ENCODE measurements at places on chromosomes 7 and 10. TPM values are rescaled to one million over a fixed set of nuclear protein-coding genes. Genes with fewer than 3 reads are reported as not detected.

The TEX47 gene
- not detected for total RNA-seq

The CHAT gene
- not detected for total RNA-seq

- DNase-seq: no peak
These were observed 52.2 kb upstream of the PDGFA start for GRCh38 chr7:571718-572415.

- no peak for DNase-seq
These were observed 809.1 kb downstream of the TNS3 start for GRCh38 chr7:46772776-46773175.

The FAM107B gene
- 203 TPM for total RNA-seq

The GHRHR gene
- not detected for total RNA-seq

DNA sequence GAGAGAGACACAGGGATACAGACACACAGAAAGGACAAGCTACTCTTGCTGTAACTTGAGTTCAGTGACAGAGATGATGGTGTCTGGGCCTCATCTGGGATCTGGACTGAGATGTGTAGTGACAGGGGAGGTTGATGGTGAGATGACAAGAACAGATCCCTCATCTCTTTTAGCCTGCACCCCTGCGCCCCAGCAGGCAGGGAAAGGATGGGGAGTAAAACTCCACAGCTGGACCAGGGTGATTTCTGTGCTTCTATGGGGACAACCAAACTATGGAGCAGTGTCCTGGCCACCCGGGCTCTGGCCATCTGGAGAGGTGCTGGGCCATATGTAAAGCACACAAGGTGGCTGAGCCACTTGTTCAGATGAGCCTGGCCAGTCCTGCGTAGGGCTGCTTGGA is 4.5 kb upstream of the LRRC18 start:
- no peak for DNase-seq

- DNase-seq: no peak
These were observed 158.2 kb upstream of the PRKCQ start for GRCh38 chr10:6738112-6738768.

GRCh38 chr7:78134256-78134655 is 335.7 kb downstream of the PHTF2 start:
- no peak for DNase-seq

The LRRC18 gene
- not detected for total RNA-seq

DNA sequence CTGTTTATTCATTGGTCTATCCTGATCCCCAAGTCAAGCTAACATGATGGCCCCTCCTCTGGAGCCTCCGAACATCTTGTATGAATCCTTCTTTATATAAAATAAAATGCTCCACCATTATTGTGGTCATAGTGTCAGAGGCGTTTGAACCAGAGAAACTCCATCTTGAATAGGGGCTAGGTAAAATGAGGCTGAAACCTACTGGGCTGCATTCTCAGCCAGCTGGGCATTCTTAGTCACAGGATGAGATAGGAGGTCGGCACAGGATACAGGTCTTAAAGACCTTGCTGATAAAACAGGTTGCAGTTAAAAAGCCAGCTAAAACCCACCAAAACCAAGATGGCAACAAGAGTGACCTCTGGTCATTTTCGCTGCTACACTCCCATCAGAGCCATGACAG is 905.8 kb upstream of the AUTS2 start:
- DNase-seq: no peak

The PON1 gene
- total RNA-seq: not detected

DNA sequence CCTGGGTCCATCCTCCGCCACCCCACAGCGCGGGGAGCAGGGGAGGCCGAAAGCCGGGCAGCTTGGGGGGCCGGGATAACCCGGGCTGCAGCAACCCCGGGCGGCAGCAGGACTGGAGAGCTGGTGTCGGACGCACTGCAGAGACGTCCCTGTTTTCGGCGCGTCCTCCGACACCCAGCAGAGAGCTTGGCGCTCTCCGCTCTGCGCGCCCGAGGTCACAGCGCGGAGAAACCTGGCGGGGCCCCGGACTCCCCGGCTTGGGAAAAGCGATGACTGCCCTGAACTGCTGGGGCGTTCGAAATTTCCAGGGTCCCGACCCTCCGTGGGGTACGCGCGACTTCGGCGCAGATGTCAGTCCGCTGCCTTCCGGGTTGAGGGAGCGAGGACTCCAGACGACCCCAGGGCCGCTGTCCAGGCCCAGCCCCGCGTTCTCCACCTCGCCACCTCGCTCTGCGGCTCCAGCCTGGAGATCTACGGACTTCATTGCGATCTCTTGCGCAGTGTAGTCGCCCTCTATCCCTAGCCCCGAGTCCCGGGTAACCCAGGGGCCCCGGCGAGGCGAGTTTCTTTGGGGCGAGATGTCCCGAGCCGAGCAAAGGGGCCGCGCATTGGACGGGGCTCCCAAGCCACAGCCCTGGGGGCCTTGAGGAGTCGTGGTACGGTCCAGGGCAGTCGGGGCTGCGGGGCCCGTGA is 617 bp upstream of the FOXI2 start:
- DNase-seq: no peak

DNA sequence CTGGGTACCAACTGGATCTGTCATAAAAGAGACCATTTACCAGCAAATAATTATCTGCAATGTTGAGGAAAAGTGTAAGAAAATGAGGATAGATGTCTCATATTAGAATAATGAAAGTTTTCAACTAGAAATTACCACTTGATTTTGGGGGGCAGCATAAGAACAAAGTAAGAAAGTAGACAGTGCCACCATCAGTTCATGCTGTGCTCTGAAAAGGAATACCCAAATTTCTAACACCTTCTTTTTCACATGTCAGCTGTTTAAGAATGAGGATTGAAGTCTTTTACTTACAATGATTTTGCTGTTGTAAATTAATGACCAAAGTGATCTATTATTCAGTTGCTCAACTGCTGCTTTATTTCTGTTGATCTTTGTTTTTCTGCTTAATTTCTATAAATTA is 578.3 kb downstream of the ETV1 start:
- no peak for DNase-seq

DNA sequence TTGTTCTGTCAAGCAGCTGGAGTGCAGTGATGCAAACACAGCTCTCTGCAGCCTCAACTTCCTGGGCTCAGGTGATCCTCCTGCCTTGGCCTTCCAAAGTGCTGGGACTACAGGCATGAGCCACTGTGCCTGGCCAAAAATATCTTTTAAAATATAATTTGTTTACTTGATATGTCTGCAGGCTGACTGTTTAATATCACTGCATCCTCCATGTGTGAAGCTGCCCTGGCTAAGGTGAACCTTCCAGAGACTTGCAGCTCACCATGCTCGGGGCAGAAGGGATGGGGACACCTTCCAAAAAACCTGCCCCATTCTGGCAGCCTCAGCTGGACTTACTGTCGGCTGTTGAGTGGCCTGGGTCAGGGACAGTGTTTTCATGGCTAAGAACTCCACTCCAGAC is 57.6 kb upstream of the DDC start:
- DNase-seq: no peak

The NAT16 gene
- not detected for total RNA-seq

The TNPO3 gene
- total RNA-seq: 71.8 TPM

DNA sequence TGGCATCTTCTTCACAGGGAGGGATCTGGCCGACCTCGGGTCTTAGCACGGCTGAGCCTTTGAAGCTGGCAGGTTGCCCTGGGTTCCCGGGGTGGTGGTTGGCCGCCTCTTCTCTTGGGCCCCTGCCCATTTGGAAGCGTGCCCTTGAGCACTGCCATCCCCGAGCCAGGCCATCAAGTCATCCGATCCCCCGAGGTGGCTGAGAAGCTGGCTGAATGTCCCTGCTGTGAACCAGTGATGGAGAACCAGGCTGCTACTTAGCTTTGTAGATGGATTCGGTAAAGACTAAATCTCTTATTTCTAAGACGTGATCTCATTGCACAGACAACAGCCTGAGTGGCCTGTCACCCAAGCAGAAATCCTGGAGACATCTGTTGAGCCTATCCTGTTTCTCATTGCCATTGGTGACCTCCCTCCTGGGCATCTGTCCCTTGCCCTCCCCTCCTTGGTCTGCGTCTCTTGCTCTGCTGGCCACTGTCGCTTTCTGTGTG is 74.3 kb downstream of the GRK5 start:
- DNase-seq: no peak

The HMX3 gene
- 0.24 TPM for total RNA-seq

GRCh38 chr7:98291717-98292116 is 10.2 kb downstream of the BRI3 start:
- no peak for DNase-seq

DNA sequence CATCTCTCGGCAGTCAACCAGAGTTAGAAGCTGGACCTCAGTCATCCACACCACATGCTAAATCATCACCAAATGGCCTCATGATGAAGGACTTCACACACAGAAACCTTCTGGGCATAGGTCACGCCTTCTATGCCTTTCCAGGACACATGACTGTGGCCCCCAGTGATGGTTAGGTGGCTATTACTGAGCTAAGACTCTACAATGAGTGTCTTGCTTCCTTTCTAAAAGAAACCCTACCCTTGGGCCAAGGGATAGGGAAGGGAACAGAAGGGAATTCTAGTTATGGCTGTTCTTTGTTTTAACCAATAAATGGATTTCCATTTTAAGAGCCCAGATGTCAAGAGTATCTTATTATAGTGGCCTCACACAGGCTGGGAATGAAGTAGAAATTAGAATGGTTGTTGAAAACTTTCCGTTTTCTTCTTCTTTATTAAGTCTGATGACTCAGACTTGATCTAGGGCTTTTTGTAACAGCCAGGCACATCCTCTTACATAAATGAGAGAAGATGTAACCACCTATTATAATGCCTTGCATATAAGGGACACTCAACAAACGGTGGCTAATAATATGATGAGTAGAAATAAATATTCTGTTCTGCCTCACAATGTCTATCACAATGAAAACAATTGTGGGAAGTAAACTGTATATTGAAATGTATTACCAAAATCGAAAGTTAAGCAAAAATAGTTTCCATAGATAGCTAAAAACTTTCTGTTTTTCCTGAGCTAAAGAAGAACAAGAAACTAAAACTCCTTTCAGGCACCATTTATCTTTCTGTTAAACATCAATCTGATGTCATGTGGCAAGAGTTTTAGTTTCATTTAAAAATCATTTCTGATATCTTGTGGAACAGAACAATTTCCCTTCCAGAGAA is 62.5 kb upstream of the TOMM7 start:
- DNase-seq: peak; percentile 14

The FGFR2 gene
- total RNA-seq: not detected

- no peak for DNase-seq
These were observed 446.0 kb downstream of the SUGCT start for GRCh38 chr7:40580776-40581175.

DNA sequence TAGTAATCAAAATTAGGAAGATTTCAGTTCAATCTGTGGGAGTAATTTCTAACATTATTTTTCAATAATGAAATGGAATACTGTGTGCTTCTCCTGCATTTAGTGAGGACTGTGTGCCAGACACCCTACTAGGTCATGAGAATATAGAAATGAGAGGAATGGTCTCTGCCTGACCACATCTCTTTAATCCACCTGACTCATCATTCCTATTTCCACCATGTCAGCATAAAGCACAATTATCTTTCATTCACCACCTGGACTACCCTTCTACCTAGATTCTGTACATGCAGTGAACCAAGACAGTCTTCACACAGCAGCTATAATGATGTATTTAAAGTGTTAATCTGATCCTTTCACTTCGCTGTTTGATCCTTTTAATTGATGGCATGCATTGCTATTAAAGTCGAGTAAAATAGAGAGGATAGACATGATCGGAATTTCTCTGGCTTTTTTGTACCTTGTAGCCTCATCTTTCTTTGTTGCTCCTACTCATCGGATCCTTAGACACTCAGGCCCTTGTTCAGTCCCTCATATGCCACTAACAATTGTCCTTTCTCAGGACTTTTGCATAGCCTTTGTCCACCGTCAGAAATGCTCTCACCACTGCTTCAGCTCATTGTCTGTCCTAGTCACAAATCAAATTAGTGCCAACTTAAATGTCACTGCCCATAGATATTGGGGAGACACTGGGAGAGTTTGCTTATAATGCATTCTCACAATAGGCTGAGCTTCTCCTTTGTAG is 1037.1 kb downstream of the REEP3 start:
- DNase-seq: no peak

The CTNNA3 gene
- not detected for total RNA-seq

GRCh38 chr7:44606341-44607140 is at the start of gene OGDH:
TSS of gene OGDH (plus strand) at chr7:44606627. CDS start at chr7:44624344, 17,717 bp downstream.
- peak; percentile 99 for DNase-seq

GRCh38 chr10:124040451-124041188 is 52.8 kb downstream of the CHST15 start:
- no peak for DNase-seq

DNA sequence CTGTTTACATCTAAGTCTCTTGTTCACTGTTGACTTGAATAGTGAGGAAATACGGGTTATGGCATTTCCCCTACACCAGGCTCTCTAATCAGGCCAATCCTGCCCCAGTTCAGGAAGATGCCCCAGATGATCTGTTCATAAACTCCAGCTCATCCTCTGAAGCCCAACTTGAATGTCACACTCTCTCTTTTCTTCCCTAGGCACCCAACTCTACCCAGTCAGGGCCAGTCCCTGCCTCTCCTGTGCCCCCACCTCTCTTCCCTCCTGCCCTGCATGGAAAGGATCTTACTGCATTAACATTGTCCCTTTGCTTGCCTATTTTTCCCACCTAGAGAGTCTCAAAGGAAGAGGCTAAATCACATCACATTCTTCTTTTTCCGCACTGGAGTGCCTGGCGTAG is 10.6 kb upstream of the TRPV6 start:
- no peak for DNase-seq

DNA sequence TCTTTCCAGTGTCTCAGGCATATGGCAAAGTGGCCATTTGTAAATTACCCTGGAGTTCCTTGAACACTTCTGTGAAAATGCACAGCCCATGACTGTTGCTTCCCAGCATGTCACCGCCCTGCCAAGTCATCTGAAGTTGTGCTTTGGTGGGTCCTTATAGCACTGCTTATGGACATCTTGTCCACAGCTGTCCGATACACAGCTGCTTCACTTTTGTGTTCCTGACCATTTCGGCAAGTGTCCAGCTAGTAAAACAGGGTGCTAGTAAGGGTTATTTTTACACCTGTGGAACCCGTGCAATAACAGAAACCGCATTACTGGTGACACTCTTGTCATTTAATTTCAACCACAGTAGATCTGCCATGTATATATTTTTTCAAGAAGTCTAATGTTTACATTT is 29.7 kb downstream of the PIP4K2A start:
- no peak for DNase-seq

- no peak for DNase-seq
These were observed 24.7 kb downstream of the VIPR2 start for GRCh38 chr7:159119851-159120539.

- peak; percentile 66 for DNase-seq
These were observed 9.4 kb downstream of the NUB1 start for GRCh38 chr7:151351027-151351426.

The RASA4B gene
- total RNA-seq: 23.6 TPM

GRCh38 chr10:50234486-50234885 is 16.8 kb downstream of the ASAH2 start:
- DNase-seq: no peak

- no peak for DNase-seq
These were observed 247.0 kb upstream of the FERD3L start for GRCh38 chr7:19392246-19392645.

GRCh38 chr7:116218747-116219146 is 8.4 kb downstream of the TES start:
- no peak for DNase-seq
